Renal cortical epithelial cell (primary cell): ENCODE measurements at places on chromosomes 4 and X. TPM values are rescaled to one million over a fixed set of nuclear protein-coding genes. Genes with fewer than 3 reads are reported as not detected.

Gene CLNK
- total RNA-seq: not detected in 2 replicates

Gene IQCM
- total RNA-seq: 0.52 TPM in 1 of 2 replicates, not detected in the other

Gene MXRA5
- total RNA-seq: 0.17 and 6.0 TPM in 2 replicates

Gene FHDC1
- total RNA-seq: 3.6 and 5.5 TPM in 2 replicates

Gene HMX1
- not detected in 2 replicates for total RNA-seq

Gene TLR6
- 0.65 and 2.8 TPM in 2 replicates for total RNA-seq

Gene MND1
- total RNA-seq: 2.4 and 9.0 TPM in 2 replicates

Gene PDCL2
- total RNA-seq: not detected in 2 replicates

Gene ALAS2
- total RNA-seq: not detected in 2 replicates
